Hindlimb muscle (tissue), 1 donor: ENCODE measurements at places on chromosomes 3 and 15.

- DNase-seq: no peak
These were observed 4.8 kb upstream of the CDAN1 start for GRCh38 chr15:42741710-42742109.

- no peak for DNase-seq
These were observed 235.7 kb downstream of the SLC9A9 start for GRCh38 chr3:143612541-143612940.

DNA sequence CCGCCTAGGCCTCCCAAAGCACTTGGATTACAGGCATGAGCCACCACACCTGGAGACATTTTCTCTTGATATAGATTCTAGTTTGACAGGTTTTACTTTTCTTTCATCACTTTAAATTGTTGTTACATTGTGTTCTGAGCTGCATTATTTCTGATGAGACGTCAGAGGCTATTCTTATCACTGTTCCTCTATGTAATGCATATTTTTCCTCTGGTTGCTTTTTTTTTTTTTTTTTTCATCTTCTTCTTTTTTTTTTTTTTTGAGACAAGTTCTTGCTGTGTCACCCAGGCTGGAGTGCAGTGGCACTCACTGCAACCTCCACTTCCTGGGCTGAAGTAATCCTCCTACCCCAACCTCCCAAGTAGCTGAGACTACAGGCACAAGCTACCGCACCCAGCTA is 41.2 kb downstream of the TRA2B start:
- DNase-seq: no peak

GRCh38 chr15:62760538-62760937 is 282.0 kb upstream of the TPM1 start:
- DNase-seq: no peak

GRCh38 chr3:41872157-41872556 is 89.7 kb downstream of the ULK4 start:
- DNase-seq: no peak

GRCh38 chr3:184619787-184620430 is 58.3 kb downstream of the EPHB3 start:
- peak; percentile 56 for DNase-seq

- DNase-seq: peak; percentile 42
These were observed at the start of gene WNT5A for GRCh38 chr3:55486857-55487380. WNT5A (minus strand) TSS chr3:55487306; CDS start chr3:55486985, 321 bp downstream.

DNA sequence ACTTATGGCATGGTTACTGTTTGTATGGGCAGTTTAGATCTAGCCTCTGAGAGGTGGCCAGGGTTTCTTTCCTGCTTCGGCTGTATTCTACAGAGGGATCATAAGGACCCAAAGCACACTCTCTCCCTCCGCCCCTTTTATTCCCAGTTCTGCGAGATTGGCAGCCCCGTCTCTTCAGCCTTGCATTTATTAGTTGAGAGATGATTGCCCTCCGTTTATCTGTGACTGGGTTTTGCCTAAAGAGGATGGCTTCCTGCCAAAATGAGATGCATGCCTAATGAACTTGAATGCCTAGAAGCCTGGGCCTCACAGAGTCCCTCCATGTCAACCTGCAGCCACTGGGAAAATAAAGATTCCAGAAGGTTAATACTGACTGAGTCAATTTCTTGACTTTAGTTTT is 97.1 kb upstream of the CHL1 start:
- DNase-seq: no peak

DNA sequence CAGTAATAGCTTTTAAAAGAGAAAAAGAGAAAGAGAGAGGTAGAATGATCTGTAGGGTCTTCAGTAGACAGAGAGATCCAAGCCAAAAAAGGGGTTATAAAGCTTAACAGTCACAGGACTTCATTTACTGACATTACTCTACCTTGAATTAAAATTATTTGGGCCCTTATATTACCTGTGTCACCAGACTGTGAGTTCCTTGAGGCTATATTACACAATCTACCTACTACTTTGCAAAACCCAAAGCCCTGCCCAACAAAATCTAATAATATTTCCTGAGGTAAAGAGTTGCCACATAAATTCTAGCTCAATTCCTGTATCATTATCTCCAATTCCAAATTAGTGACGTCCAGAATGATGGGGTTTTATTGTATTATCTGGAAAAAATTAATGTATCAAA is 1.9 kb downstream of the UBR1 start:
- no peak for DNase-seq

DNA sequence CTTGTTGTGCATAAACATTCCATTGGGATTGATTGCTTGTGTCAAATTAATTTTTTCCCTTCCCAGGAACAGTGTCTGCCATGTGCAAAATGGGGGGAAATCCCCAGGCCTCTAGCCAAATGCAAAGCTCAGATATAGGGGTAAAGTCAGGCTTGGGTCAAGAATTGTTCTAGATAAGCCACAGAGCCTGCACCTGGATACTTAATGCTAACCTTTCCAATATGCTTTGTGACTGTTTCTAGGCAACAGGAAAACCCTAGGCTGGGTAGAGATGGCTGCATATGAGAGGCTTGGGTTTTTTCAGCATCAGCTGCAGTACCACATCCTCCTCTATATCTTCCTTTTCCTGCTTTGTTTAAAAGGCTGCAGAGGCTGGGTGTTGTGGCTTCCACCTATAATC is 61.9 kb upstream of the ROPN1 start:
- DNase-seq: no peak

- DNase-seq: no peak
These were observed 18.8 kb downstream of the ACKR4 start for GRCh38 chr3:132615881-132616280.

- DNase-seq: no peak
These were observed 12.8 kb upstream of the MAGEF1 start for GRCh38 chr3:184724699-184725098.
